ENCODE measurements at places on chromosomes 12 and 14.

DNA sequence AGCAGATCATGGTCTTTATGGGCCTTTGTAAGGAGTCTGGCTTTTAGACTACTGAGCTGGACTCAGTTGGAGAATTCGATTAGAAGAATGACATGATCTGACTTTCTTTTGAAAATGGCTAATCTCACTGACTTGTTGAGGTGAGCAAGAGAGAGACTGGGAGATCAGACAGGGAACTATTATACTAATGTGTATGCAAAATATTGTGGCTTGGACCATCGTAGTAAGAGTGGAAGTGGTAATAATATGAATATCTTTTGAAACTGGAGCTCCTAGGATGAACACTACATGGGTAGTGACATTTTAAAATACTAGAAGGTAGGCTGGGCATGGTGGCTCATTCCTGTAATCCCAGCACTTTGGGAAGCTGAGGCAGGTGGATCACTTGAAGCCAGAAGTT lies 56.2 kb upstream of the CCT2 start:
- DNase-seq: no peak

GRCh38 chr14:34220921-34221320 lies 241.1 kb downstream of the SPTSSA start:
- DNase-seq: no peak

GRCh38 chr12:52663420-52663819 lies 11.4 kb upstream of the KRT2 start:
- no peak for DNase-seq

DNA sequence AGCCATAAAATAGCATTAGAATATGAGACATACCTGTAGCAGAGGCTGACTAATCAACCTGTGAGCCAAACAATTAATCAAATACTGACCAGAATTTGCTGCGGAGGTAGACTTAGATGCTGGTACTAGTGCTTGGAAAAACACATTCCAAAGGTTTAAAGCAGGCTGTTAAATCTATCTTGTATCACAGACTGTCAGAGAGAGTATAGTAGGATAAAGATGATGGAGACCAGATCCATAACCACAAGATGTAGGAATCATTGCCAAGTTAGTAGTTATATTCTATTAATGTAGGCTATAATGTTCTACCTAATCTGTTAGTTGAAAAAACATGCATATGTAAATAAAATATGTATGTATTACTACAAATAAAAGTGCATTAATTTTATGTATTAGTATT lies 726.2 kb downstream of the SLC6A15 start:
- no peak for DNase-seq

- DNase-seq: no peak
Observed at GRCh38 chr12:103986829-103987228, 21.2 kb downstream of the TDG start.

DNA sequence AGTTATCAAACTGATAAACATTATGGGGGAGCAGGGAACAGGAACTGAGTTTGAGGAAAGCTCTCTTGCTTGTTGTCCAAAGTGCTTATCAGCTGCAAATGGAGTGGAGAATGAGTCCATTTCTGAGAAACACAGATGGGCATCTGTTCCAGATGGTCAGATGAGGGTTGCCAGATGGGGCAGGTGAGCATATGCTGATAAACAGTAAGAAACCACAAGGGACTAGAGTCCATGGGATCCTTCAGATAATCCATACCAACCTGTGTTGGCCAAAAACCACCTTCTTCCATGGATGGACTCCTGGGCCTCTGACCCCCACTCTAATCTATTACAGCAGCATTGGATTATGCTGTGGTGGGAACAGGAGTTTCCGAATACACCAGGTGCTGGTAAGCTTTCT lies 38.3 kb downstream of the GNS start:
- no peak for DNase-seq

- DNase-seq: no peak
Observed at GRCh38 chr12:53179687-53180219, 769 bp upstream of the ZNF740 start.

DNA sequence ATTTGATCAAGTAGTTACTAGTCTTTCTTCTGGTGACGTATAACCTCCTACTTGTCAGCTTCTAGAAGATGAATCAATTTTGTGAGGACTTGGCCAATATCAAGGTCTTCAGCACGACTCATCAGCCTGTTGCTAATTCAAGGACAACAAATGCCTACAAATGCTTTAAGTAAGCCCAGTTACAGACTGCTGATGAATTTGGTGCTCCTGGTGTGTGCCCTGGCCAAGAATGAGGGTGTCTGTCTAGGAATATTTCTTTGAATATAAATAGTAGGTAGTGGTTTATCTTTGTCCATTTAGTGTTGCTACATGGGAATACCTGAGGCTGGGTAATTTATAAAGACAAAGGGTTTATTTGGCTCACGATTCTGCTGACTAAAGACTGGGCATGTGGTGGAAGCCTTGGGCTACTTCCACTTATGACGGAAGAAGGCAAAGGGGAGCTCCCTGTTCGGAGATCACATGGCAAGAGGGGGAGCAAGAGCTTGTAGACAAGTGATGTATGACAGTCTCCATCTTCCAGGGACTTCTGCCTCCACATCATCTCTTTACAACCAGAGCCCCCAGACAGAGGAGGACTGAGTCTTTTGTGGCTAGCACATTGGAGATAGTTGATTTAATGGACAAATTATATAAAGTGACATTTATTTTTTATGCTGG lies 180.2 kb downstream of the CRADD start:
- DNase-seq: no peak

DNA sequence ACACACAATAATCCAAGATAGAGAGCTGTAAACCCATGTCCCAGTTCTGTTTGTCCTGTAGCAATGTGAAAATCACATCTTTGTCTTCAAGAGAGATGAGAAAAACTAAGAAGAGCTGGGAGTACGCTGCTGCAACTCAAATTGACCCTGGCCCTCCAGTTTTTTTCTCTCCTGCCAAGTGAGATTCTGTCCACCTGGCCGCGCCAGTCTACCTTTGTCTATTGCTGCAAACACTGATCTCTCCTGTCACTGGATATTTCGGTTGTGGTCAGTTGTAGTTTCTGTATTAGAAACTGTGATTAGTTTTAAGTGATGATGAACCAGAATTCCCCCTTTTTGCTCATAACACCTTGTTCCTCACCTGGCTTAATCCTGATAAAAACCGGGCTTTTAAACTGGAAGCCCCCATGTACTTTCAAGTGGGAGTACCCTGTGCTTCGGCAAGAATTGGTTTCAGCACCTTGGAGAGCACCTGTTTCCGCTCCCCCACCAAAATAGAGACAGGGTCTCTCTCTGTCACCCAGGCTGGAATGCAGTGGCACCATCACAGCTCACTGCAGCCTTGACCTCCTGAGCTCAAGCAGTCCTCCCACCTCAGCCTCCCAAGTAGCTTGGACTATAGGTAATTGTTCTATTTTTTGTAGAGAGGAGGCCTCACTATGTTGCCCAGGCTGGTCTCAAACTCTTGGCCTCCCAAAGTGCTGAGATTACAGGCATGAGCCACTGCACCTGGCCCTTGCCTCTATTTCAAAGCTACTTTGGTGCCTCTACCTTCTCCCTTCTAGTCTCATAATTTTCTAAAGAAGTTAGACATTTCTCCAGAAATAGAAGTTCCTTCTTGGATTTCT lies 156.8 kb downstream of the PHETA1 start:
- no peak for DNase-seq

GRCh38 chr12:19234171-19234704 lies 104.7 kb downstream of the PLEKHA5 start:
- DNase-seq: no peak

- DNase-seq: no peak
Observed at GRCh38 chr14:22176957-22177356, 412.1 kb downstream of the DAD1 start.

DNA sequence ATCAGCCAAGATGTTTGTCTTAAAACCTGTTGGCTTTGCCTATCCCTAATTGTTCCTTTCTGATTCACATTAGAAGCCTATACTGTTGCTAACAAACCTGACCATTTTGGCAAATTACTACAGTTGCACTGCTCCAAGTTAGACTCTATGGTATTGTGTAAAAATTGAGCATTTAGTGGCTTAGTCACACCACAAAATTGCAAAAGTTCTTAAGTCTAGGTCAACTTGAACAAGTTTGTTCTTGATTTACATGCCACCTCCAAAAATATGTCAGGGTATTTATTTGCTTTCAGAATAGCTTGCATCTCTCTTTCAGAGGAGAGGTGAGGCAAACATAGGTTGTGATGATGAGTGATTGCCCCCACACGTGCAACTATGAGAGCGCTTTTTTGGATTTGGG lies 27.0 kb upstream of the PTHLH start:
- DNase-seq: no peak

DNA sequence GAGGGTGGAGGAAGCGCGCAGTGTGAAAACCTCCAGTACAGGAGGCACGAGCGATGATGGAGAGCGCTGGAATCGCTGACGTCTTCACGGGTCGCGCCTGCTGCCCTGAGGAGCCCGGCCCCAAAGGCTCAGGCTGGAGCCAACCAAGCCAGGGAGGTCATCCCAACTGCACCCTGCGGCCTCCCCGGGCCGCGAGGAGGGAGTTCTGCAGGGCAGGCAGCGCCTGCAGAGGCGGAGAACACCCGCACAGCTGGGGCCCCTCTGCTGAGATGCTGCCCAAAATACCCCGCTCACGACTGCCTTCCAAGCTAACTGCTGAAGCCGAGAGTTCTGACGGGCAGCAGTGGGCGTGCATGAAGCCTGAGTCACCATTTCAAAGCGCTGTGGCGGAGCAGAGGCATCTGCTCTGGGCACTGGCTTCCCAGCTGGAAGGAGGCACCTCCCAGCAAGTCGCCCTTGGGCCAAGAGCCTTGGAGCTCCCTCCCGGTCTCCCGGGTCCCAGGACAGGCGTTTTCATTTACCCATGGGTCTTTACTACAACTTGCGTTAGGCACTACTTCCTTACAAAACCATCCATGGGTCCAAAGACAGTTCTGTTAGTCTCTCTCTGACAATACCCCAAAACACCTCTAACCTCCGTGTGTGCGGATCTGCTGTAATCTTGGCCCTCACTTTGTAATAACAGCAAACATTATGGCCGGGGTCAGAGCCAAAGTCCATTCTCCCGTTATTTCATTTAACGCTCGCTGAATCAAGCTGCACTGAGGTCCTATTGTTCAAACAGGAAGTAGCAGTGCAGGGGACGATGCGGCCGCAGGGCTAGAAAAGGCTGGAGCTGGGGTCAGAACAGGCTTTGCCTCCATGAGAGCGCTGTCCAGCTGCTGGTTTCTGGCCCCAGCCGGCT lies 60.1 kb upstream of the RIMBP2 start:
- DNase-seq: no peak

DNA sequence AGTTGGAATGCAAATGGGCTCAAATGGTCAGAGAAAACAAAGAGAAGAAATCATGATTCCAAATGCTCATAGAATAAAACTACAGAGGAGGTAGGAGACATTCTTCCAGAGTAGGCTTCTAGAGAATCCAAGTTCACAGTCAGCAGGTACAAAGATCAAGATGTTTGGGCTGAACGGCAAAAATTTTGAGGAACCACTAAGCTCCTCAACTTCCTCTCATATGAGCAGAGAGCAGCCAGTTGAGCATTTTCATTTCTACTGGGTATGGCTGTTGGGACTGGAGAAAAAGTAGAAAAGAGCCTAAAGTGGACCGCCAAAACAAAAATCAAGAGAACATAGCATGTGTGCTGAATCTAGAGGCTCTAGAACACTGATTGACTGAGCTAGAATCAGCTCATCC lies 73.8 kb upstream of the ARID2 start:
- DNase-seq: no peak

- no peak for DNase-seq
Observed at GRCh38 chr12:75542942-75543341, 31.5 kb upstream of the KRR1 start.

- DNase-seq: no peak
Observed at GRCh38 chr12:130152386-130152785, 9.9 kb upstream of the FZD10 start.

DNA sequence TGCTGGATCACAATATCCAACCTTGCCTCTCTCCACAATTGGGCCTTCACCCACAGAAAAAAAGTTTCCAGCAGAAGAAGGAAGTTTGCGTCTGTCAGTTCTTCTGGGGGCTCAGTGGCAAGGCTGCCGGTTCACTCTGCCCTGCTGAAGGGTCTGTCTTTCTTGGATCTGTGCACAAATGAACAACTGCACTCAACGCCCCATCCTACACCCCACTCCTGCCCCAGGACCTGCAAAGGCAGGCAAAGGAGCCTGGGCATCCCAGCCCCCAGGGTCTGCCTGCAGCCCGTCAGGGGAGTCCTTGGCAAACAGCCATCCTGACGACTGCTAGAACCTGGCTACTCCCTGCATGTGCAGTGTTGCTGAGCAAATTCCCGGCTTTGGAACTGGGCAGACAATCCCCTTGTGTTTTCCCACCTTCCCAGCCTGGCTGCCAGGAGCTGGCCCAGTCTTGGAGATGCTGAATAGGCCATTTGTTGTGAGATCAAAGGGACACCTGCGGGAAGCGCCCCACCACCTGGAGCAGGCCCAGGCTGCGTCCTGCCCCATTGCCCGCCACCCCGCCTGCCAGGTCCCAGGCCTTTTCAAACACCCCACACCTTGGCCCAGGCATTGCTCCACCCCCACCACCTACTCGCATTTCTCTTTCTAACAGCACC lies 311.9 kb downstream of the BCL11B start:
- no peak for DNase-seq

DNA sequence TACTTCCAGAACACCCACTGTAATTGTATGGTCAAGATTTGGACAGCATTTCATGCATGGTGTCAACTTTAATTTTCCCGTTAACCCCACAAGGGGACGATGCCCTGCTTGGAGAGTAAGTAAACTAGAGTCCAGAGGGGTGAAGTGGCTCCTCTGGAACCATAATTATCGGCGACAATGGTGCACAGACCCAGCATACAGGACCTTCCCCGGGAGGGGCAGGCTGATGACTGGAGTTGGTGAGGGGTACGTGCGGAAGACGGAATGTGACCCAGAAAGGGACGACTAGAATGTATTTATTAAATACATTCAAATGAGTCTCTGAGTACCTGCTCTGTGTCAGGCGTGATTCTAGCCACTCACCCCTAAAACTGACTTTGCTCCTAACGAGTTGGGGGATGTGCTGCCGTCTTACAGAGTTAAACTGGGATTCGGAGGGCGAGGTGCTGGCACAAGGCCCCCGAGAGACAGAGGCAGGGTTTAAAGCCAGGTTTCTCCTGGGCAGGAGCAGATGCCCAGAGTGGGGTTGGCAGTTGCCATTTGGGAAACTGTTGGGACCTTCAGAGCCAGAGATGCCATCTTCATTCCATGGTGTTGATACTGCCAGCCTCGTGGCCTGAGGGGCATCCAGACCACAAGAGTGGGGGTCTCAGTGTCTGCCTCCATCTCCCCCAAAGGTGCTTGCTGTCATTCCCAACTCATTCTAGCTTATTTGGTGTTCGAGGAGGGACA lies 10.9 kb downstream of the RTL1 start:
- DNase-seq: no peak

DNA sequence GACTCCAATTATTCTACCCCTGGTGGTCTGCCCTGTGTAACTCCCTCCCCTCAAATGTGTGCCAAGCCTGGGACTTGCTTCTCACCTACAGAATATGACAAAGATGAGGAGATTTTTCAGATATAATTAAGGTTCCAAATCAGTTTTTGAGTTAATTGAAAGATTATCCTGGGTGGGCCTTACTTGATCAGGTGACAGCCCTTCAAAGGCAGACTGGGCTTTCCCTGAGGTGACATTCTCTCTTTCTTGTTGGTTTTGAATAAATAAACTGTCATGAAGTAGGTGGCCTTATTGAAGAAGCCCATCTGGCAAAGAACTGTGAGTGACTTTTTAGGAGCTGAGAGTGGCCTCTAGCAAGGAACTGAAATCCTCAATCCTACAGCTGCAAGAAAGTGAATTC lies 106.0 kb downstream of the BRMS1L start:
- no peak for DNase-seq
